DMS79 treated with DMSO at 0.1 percent for 48 hours (cell line): ENCODE measurements at places on chromosomes 5 and 9.
A peak's percentile ranks its signal among the peaks of the same experiment; 100 is the strongest.

- DNase-seq: no peak
These were observed 651.4 kb downstream of the RAB3C start for GRCh38 chr5:59234236-59234635.

- no peak for DNase-seq
These were observed 322.7 kb downstream of the MSX2 start for GRCh38 chr5:175047048-175047447.

- no peak for DNase-seq
These were observed 20.0 kb upstream of the VDAC1 start for GRCh38 chr5:134024811-134025210.

DNA sequence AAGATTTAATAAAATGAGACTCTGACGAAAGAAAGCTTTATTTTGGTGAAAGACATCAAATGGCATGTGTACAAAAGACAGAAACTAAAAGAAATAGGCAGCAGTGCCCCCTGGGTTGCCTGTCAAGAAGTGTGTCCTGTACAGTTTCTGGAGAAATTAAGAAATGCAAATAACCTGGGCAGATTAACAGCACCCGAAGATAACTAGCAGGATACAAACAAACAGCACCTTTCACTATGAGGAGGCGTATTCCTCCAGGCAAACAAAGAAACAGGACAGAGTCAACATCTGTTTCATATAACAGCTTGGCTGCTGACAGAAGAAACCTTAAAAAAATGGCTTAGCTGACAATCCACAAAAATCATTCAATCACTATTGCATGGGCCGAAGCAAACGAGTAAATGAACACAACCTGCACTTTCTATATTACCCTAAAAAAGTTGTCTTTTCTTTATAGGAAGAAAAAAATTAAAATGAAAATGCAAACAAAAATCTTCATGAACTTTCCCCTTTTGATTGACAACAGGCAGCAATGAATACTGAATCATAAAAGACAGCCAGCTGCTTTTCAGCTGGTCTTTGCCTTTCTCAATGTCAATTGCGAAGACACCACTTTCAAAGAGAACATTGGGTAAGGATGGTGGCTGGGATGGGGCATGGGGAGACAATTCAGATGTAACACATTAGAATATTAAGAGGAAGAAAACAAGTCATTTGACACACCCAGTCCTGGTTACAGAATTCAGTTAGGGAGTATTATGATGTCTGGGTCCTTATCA, 162.1 kb downstream of the ARL15 start:
- DNase-seq: no peak

DNA sequence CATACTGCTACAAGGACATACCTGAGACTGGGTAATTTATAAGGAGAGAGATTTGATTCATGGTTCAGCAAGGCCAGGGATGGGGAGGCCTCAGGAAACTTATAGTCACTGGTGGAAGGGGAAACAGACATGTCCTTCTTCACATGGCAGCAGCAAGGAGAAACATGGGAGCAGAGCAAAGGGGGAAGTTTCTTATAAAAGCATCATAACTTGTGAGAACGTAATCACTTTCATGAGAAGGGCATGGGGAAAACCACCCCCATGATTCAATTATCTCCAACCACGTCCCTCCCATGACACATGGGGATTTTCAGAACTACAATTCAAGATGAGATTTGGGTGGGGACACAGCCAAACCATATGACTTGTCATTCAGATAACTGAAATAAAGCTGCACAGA, 100.9 kb downstream of the ST8SIA4 start:
- DNase-seq: no peak

DNA sequence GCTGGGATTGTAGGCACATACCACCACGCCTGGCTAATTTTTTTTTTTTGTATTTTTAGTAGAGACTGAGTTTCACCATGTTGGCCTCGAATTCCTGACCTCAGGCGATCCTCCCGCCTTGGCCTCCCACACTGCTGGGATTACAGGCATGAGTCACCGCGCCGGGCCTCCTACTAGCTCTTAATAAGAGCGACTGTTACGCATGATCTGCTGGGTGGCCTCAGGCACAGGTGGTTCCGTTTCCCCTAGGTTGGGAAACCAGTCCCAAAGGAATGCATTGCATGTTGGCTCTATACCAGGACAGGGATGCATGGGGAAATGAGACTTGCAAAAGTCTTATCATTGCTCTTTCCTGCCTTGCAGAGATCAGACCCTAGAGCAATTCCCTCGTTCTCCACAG, 184.7 kb upstream of the PPP1R26 start:
- DNase-seq: no peak

DNA sequence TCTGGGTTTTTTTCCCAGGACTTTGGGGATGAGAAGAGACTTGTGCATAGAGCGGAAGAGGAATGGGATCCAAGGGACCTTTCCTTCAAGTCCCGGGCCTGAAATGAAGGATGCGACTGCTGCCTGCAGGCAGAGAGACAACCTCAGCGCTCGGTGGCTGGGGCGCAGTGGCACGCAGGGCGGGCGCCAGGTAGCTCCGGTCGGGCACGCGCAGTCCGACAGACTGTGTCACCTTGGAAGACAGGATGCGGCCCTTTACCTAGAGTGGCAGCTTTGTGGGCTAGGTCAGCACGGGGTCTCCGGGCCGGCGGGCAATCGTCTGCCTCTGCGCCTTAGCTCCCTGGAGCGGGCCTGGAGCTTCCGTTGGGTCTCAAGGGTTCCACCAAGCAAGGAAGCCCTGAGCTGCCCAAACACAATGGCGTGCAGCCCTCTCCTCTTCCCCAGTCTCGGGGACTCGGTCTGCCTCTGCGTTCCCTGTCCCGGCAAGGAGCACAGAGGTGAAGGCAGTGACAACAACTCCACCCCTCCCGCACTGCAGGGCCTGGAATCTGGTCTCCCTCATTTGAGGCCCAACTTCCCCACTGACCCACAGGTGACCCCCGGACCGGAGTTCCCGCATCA, 6.0 kb downstream of the BARX1 start:
- no peak for DNase-seq

GRCh38 chr9:92603100-92603499, 66.8 kb downstream of the IPPK start:
- no peak for DNase-seq

- DNase-seq: no peak
These were observed 5.7 kb upstream of the BHMT start for GRCh38 chr5:79105868-79106267.

- DNase-seq: no peak
These were observed 28.5 kb downstream of the GFM2 start for GRCh38 chr5:74738406-74738805.

- no peak for DNase-seq
These were observed 201.9 kb downstream of the PBX3 start for GRCh38 chr9:125948887-125949596.

GRCh38 chr5:135891791-135892190, 3.9 kb downstream of the IL9 start:
- no peak for DNase-seq

- no peak for DNase-seq
These were observed 25.6 kb downstream of the STK10 start for GRCh38 chr5:172162323-172162986.

GRCh38 chr9:9177081-9177480, 1377.5 kb upstream of the DMAC1 start:
- no peak for DNase-seq

DNA sequence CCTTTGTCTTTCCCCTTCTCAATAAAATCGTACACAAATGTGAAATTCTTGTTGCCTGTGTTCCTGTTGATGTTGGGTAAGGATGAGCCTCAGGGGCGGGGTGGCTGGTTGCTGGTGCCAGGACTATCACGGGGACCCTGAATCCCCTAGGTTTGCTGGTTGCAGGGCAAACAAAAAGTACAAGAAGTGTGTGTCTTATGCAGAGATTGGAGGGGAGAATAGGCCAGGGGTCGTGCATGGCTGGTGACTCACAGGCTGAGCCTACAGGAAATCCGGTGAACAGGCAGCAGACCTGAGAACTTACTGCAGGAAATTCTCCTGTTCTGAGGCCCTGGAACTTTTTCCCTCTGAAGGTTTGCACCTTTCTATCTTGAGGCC, 5.5 kb downstream of the ANXA2R start:
- no peak for DNase-seq

DNA sequence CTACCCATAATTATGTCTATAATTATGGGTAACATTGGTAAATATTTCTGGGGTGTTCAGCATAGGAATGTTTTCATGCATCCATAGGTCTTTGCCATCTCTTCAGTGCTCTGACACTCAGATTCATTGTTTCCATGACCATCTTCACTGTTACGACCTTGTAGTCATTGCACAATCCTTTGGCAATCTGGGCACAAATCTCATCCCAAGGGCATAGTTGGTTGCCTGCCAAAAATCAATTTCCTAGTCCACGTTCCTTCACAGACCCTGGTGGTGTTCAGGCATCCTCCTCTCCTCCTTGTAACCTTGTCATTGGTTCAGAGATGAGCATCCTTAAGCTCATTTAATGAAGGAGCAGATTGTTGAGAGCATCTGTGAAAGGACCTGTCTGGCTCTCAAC, 1400.7 kb downstream of the CDH12 start:
- DNase-seq: no peak

DNA sequence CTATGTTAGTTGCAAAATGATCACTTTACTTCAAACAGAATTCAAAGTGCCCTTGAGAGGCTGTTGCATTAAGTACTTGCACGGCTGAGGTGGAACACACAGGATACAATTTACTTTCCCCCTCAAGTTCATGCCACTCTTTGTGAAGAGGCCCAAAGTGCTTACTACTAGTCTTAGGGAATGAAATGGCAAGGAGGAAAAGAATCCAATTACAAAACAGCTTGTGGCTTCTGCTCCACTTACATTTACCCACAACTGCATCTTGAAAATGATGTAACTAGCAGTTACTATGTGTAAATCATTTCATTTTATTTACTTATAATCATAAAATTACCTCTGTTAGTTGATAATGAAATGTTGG, 14.6 kb downstream of the FOXD1 start:
- DNase-seq: peak; percentile 88

DNA sequence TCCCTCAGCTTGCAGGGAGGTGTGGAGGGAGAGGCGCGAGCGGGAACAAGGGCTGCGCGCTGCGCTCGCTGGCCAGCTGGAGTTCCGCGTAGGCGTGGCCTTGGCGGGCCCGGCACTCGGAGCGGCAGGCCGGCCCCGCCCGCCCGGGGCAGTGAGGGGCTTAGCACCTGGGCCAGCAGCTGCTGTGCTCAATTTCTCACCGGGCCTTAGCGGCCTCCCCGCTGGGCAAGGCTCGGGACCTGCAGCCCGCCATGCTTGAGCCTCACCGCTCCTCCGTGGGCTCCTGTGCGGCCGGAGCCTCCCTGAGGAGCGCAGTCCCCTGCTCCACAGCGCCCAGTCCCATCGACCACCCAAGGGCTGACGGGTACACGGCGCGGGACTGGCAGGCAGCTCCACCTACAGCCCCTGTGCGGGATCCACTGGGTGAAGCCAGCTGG, 1516.4 kb downstream of the EFNA5 start:
- no peak for DNase-seq

GRCh38 chr5:50766462-50766861, 100.0 kb downstream of the PARP8 start:
- DNase-seq: no peak

DNA sequence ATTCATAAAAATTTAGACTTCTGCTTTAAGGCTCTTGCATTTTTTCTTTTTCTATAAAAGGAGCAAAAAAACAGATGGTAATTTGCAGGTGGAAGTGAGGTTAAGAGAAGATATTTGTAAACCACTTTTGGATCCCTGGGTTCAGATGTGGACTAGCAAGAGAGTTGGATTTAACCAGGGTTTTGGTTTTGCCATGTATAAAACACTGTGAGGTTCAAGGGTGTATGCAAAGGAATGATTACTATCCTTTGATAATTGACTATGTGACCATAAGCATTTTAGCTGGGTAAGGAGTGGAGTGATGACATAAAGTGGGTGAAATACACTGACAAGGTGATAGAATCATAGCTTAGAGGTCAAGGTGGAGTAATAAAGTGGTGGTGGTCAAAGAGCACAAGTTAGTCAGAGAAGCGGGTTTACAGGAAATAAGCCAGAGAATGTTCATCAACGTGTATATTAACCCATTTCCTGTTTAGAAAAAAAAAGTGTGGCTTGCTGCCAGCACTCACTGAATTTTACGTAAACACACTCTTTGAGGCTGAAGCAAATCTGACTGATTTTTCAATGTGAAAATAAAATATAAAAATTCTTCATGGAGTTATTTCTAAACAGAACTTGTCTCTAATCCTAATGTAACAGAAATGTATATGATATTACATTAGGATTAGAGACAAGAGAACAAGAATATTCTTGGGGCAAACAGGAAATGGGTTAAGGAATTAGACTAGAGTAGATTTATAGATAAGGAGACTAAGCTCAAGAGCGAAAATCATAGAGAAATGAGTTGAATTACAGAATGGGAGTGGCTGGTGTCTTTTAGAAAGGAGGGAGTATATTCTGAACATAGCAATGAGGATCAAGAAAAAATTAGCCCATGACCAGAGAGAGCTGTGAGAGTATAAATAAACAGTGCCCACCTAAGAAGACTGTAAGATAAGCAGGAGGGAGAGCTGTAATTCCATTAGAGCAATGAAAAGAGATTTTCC, 74.5 kb downstream of the CDKN2A start:
- peak; percentile 21 for DNase-seq

- DNase-seq: no peak
These were observed 14.2 kb upstream of the PALM2AKAP2 start for GRCh38 chr9:109765830-109766229.

DNA sequence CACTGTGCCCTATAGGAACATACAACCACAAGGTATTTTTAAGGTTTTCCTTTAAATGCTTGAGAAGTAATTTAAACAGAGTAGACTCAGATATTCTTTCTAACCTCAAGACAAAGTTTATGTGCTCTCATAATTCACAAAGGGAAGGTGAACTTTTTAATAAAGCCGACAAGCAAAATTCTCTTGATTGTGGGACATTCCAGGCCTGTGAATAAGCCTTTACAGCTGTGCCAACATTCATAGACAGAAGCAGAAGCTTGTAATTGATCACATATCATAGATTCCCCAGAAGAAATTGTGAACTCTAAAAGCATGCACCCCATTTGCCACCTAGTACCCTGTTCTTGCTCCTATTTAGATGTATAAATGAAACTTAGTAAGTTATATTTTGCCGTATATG, 1107.8 kb upstream of the SEMA6A start:
- no peak for DNase-seq

- DNase-seq: no peak
These were observed 70.7 kb upstream of the TRPC7 start for GRCh38 chr5:136435946-136436543.

- DNase-seq: peak; percentile 41
These were observed 960 bp downstream of the CANX start for GRCh38 chr5:179699616-179700237.

DNA sequence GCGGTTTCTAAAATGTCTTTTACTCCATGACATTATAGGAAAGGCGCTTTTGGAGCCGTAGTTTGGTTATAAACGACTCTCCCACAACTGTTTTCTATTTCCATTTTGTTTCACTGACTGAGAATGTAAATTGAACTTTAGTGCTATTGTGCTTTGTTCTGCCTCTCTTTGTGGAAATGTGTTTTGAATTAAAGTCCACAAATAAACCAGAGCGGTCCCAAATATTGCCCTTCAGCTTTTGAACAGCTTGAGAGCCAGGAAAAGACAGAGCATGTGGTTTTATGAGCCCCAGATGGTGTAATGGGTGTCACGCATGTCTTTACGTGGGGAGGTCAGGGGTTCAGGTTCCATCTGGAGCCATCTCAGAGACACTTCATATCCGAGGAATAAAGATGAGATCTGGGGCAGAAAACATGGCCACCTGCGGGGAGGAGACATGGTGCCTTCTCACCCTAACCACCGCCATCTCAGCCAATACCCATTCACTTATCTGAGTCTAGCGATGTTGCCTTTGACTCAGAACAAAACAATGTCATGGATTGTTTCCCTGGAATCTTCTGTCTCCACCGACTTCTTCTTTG, 42.5 kb upstream of the ROR2 start:
- no peak for DNase-seq

GRCh38 chr5:170791325-170791954, 7.9 kb downstream of the GABRP start:
- DNase-seq: peak; percentile 43
